ENCODE measurements at places on chromosomes 3 and 15.

- no peak for DNase-seq
These were observed 141.6 kb upstream of the STT3B start for GRCh38 chr3:31391150-31391549.

GRCh38 chr15:39451871-39452270 lies 129.0 kb upstream of the THBS1 start:
- no peak for DNase-seq

- no peak for DNase-seq
These were observed 334.0 kb upstream of the ARL6 start for GRCh38 chr3:97430601-97431000.

- DNase-seq: no peak
These were observed 7.5 kb downstream of the MYNN start for GRCh38 chr3:169780742-169781141.

GRCh38 chr15:79185199-79185598 lies 94.6 kb upstream of the RASGRF1 start:
- DNase-seq: no peak

GRCh38 chr15:63708126-63708772 lies 111.1 kb downstream of the FBXL22 start:
- no peak for DNase-seq

DNA sequence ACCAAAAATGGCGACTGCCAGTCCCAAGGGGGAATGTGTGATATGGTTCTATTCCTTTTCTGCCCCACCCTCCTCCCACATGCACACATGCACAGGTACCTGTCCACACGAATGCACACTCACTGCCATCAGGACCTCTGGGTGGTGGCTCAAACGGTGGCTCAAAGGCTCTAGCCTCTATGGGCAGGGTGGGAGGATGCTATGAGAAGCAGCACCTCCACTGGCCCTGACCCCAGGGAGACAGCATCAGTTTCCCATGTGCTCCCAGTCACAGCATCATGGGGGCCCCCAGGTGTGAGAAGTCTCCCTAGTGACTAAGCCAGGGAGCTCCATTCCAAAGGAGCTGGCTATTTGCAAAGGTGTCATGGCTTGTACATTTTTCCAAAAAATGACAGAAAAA lies 15.9 kb downstream of the SEMA3G start:
- DNase-seq: no peak

DNA sequence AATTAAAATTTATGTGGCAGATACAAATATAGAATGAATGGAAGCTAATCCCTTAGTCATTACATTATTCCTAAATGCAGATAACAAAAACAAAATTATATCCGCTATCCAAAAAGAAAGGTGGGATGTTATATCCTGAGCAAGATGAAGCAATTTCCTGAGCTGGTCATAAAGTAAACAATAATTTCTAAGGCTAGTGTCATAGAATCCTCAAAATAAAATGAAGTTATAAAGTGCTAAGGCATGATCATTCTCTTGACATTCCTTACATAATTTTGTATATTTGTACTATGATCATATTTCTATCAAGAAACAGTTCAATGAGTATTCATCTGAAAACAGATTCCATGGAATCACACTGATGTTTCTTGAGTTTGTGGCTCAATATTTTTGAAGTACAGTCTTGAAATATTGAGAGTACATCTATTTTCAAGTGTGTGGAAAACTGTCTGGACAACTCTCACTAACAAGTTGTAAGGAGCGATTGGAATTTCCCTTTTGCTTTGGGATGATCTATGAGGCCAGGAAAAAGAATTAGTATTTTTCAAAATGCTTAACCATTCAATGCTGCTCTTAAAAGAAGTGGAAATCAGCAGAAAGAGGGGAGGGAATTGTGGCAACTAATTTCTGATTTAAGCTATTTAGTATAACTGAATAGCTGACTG lies 92.4 kb downstream of the ABI3BP start:
- no peak for DNase-seq

GRCh38 chr3:55664387-55664786 lies 177.3 kb upstream of the WNT5A start:
- no peak for DNase-seq

DNA sequence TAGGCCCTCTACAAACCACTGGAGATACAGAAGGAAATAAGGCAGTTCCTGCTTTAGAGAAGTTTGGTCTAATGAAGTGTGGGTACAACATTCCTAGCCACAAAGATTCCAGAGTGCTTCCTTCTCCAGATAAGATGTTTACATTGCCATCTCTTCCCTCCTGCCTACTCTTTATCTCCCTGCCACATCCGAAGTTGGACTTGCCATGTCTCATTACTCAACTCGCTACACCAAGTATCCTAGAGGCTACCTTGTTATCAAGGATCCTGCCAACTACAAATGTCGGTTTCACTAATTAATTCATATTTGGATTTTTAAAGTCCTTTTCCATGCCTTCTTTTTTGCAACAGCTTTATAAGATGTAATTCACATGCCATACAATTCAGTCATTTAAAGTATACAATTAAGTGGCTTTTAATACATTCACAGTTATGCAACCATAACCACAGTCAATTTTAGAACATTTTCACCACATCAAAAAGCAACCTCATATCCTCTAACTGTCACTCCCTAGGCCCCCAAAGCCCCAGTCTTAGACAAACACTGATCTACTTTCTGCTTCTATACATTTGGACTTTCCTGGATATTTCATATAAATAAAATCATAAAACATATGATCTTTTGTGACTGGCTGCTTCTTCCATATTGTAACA lies 53.7 kb upstream of the CSTA start:
- DNase-seq: no peak

- DNase-seq: no peak
These were observed 1016.0 kb downstream of the MCTP2 start for GRCh38 chr15:95247071-95247984.

- no peak for DNase-seq
These were observed 29.5 kb downstream of the CCDC12 start for GRCh38 chr3:46946856-46947545.

GRCh38 chr15:94008104-94009074 lies 223.0 kb upstream of the MCTP2 start:
- no peak for DNase-seq

GRCh38 chr3:16429086-16429485 lies 84.4 kb downstream of the RFTN1 start:
- no peak for DNase-seq

GRCh38 chr15:80431635-80432344 lies 27.6 kb downstream of the ARNT2 start:
- no peak for DNase-seq

- no peak for DNase-seq
These were observed 5.1 kb downstream of the RCN2 start for GRCh38 chr15:76936671-76937070.

GRCh38 chr3:150248116-150248887 lies 159.8 kb upstream of the TSC22D2 start:
- no peak for DNase-seq

GRCh38 chr3:111311126-111311525 lies 230.9 kb upstream of the CD96 start:
- DNase-seq: no peak

DNA sequence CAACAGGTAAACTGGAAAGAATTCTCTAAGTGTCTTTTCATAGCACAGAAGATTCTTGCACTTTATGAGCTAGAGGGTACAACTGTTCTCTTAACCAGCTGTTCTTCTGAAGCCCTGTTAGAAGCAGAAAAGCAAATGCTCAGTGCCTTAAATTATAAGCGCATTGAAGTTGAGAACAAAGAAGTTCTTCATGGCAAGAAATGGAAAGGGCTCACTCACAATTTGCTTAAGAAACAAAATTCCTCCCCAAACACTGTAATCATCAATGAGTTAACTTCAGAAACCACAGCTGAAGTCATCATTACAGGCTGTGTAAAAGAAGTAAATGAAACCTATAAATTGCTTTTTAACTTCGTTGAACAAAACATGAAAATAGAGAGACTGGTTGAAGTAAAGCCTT lies 19.6 kb downstream of the PARP14 start:
- DNase-seq: no peak

DNA sequence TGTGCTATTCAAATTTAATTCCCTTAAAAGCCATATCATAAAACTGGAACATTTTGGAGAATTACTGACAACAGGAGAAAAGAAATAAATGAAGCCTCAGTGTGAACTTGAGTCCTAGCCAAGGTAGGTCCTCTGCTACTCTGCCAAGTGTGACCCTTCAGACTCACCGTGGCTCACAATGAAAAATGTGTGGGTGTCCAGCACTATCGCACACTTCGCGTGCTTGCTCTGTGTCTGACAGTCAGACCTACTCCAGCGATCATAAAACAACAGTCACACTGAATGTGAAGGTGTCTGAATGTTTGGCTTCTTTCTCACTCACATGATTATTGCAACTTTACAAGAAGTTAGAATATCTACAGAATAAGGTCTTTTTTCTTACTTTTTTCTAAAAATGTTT lies 65.8 kb upstream of the TRA2B start:
- no peak for DNase-seq

DNA sequence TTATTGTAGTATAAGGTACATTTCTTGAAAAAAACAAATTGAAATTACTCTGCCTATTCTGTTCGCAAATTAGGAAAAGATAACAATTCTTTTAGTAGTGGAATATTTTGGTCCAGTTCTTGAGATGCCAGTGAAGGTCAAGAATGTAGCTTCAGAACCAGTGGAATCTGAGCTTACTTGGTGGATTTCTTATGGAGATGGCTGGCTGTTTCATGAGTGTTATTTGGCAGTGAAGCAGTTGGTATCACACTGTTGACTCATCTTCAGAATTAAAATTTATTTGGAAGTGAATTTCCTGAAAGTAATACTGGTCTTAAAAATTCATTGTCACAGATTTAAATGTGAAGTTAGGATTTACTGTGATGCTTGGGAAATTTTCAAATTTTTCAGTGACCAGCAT lies 19.1 kb downstream of the RNF13 start:
- no peak for DNase-seq

GRCh38 chr15:76795217-76795616 lies 109.9 kb downstream of the SCAPER start:
- no peak for DNase-seq

- no peak for DNase-seq
These were observed 72.7 kb downstream of the UACA start for GRCh38 chr15:70690491-70691276.

All from lower leg skin (tissue), 4 donors.